ENCODE measurements at places on chromosomes 6 and 20.

- no peak for DNase-seq
These were observed 395.7 kb downstream of the RNGTT start for GRCh38 chr6:88567696-88568095.

DNA sequence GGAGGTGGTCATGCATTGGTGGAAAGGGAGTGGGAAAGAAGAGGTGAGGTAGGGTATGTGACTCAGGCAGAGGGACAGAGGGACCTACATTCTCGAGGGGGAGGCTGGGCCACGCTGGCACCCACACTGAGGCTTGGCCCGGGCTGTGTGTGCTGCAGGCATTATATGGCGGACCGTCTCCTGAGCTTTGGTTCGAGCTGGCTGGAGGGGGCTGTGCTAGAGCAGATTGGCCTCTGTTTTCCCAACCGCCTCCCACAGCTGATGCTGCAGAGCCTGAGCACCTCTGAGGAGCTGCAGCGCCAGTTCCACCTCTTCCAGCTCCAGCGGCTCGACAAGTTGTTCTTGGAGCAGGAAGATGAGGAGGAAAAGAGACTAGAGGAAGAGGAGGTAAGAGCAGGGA lies 23.4 kb downstream of the DNPH1 start:
- no peak for DNase-seq

GRCh38 chr6:56293781-56294180 lies 46.4 kb upstream of the COL21A1 start:
- DNase-seq, result no peak

- DNase-seq, result no peak
These were observed 23.9 kb upstream of the YWHAB start for GRCh38 chr20:44861531-44862006.

DNA sequence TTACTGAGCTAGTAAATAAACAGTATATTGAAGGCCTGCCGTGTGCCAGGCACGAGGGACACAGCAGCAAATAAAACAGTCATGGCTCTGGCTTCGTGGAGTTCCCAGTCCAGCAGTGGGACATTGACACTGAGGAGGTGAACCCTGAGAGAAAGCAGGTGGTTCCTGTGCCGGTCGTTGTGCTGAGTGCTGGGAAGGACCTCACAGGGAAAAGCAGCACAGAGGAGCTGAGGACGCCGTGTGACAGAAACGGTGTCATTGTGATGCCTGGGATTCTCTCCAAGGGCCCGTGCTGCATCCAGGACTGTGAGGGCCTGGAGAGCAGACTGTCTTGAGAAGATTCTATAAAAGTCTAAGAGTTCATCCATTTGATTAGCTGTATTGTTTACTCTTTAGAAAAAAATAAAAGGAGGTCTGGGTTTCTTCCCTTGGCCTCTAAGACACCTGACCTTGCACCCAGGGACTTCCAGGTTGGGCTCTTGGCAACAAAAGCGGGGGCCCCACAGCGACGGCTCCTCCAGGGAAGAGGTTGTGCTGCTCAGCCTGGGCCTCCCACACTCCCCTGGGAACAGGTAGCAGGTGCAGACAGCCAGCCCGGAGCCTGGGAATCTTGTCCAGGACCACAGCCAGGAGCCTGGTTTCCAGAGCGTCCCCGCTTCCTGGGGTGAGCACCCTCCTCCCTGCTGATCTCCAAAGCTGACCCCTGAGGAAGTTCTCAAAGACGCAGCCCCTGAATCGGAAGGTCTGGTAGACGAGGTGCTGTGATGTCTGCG lies 251.2 kb upstream of the PMEPA1 start:
- no peak for DNase-seq
